ENCODE measurements at places on chromosomes 13 and 19. TPM values are rescaled to one million over a fixed set of nuclear protein-coding genes. Genes with fewer than 3 reads are reported as not detected.

- DNase-seq: no peak
Measured at GRCh38 chr19:10043286-10043927, 30.1 kb downstream of the RDH8 start.

Gene PROZ
- polyA plus RNA-seq: not detected

GRCh38 chr19:13804830-13805683 is 9.8 kb downstream of the ZSWIM4 start:
- no peak for DNase-seq

DNA sequence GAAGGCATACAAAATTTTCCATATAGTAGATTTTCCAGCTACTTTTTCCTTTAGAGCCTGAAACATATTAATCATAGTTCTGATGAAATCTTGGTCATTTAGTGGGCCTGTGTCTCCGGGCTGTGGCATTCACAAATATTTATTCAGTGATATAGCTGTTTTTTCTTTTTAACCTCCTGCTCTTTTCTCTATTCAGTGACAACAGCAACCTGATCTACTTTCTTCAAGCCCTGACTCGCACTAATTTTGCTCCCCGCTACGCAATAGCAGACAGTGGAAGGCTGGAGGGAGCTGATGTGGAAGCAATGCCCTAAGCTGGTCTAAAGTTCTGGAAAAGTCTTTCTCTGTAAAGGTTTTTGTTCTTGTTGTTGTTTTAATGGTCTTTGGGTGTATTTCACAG is 289.7 kb downstream of the SLITRK6 start:
- peak; percentile 61 for DNase-seq

Gene NTN5
- polyA plus RNA-seq: 0.80 TPM

Gene CBLC
- 6.1 TPM for polyA plus RNA-seq

Gene CYP4F8
- 1.9 TPM for polyA plus RNA-seq

Gene DOCK6
- polyA plus RNA-seq: 30.6 TPM

- no peak for DNase-seq
Measured at GRCh38 chr13:106343836-106344235, 191.6 kb downstream of the EFNB2 start.

Gene PRODH2
- polyA plus RNA-seq: 0.18 TPM

DNA sequence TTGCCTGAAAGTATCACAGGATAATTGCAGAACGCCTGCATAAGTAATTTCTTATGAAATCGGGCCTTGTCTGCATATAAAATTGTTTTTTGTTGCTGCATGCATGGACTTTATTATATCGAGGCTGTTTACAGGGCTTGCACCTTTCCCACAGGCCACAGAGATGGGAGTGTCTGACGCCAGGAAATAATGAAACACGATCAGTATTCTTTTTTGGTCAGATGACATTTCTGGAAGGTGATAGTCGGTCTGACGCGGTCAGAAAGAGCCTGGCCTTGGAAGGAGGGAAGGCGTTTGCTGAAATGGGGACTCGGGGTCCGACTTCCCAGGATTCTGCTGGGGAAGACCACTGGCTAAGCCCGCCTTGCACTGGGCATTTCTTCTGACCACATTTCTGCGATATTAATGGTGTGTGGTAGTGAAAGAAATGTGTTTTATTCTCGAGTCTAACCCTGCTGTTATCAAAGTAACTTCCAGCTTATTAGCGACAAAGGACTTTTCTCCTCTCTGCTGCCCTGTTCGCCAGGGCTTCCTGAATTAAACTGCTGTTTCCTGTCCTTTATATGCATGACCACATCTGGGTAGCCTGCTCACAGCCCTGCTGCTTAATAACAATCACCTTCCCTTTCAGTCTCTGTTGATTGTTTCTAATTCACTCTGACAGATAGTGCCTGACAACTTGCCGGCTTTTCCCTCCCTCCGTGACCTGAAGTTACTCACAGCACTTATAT is 11.6 kb upstream of the ZNF536 start:
- no peak for DNase-seq

Gene RNF17
- 0.16 TPM for polyA plus RNA-seq

DNA sequence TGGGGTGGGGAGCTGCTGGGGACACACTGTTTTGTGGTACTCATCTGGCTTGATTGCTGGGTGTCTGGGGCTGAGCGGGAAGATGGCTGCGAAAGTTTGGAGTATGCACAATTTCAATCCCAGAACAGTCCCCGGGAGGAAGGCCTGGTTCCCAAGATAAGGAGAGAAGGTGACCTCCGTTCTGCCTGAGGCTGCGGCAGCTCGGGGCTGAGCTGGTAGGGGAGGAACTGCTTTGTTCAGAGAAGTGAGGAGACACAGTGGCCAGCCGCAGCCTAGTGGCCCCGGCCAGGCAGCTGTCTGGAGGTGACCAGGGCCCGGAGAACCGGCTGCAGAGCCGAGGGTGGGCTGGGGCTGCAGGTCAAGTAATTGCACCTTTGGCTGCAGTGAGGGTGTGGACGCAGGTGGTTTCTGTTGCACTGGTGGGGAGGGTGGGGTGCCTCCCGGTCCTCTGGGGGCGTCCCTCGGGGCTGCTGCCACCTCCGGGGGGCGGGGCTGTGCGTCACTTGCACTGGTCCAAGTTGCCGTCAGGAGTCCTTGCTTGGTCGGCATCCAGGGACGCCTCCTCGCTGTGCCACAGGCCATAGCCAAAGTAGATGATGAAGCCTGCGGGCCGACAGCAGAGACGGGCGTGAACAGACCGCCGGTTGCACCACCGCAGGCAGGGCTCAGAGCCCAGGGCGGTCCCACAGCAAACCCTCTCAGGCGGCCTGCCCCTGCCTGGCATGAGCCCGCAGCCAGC is 81.3 kb downstream of the SLC7A1 start:
- DNase-seq: no peak
